Stimulated activated CD4-positive, alpha-beta T cell treated with anti-CD3 and anti-CD28 coated beads, Interleukin-1b, Interleukin-23, amount 100 ng/mL, for 24 hours (primary cell): ENCODE measurements at places on chromosomes 5 and 9.

GRCh38 chr9:2817999-2818803 lies 25.7 kb downstream of the PUM3 start:
- no peak for DNase-seq

DNA sequence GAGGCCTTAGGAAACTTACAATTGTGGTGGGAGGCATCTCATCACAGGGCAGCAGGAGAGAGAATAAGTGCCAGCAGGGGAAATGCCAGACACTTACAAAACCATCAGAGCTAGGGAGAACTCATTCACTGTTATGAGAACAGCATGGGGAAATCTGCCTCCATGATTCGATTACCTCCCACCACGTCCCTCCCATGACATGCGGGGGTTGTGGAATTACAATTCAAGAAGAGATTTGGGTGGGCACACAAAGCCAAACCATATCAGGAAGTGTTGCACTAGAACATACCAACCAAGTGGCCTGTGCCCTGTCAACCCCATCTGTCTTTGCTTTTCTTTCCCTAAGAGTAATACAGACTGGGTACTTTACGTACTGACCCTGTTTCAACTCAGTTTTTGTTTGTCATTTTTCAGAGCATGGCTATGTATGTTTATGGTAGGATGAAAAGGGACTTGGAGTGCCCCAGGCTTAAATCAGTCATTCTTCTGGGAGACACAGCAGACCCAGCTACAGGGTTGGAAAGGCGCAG lies 58.3 kb upstream of the TGFBR1 start:
- DNase-seq: no peak

GRCh38 chr5:98975682-98976407 lies 47.0 kb upstream of the CHD1 start:
- DNase-seq: no peak

DNA sequence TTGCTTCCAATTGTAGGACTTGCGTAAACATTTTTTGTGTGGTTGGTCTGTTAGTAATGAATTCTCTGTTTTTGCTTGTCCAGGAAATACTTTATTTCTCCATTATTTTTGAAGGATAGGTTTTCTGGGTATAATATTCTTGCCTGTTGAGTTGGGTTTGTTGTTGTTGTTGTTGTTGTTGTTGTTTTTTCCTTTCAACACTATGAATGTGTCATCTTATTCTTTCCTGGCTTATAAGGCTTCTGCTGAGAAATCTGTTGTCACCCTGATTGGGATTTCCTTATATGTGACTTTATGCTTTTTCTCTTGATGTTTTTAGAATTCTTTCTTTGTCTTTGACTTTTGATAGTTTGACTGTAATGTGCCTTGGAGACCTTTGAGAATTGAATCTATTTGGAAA lies 39.8 kb downstream of the SLF1 start:
- no peak for DNase-seq

GRCh38 chr5:154776167-154776566 lies 21.0 kb downstream of the LARP1 start:
- DNase-seq: no peak

DNA sequence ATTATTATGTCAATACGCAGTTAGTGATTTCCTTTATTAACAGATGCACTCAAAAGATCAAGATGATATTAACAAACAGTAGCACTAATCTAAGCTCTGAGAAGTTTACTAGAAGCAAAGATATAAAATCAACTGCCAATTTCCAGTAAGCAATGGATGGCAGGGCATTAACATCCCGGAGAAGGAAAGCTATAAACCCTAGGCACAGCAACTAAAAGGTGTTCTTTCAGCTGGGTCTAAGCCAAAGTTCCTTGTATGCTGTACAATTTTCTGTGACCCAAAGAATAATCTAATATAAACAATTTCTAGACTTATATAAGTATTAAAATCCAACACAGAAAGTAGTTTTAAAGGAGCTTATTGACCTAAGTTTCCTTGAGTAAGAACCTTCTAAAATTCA lies 39.4 kb downstream of the PJA2 start:
- no peak for DNase-seq

DNA sequence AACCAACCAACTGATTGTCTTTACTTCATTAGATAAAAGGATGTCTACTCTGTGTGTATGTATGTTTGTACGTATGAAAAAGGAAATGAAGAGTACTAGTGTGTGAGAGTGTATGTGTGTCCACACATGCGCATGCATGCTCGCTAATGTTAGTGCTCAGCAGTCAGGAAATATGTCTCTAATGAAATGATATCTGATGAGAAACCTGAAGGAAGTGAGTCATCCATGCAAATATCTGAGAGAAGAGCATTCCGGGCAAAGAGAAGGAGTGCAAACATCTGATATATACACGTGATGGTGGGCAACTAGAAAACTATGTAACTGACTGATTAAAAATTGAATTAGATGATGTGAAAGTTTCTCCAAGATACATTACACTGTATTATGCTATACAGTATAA lies 29.6 kb upstream of the UGCG start:
- DNase-seq: no peak

DNA sequence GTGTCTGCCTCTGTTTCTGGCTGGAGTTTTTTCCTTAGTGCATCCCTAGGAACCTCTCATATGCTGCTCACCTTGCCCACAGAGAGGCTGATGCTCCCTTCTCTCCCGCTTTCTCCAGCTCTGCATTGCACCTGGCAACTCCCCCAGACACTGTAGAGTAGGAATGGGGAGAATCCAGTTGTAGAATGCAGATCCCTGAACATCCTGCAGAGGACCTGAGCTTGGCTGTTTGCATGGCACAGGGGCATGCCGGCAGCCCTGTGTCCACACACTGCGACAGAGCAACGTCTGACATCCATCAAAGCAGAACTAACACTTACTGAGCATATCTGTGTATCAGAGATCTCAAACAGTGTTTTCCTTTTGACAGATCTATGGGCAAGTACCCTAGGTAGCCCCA lies 19.9 kb downstream of the IDNK start:
- no peak for DNase-seq

DNA sequence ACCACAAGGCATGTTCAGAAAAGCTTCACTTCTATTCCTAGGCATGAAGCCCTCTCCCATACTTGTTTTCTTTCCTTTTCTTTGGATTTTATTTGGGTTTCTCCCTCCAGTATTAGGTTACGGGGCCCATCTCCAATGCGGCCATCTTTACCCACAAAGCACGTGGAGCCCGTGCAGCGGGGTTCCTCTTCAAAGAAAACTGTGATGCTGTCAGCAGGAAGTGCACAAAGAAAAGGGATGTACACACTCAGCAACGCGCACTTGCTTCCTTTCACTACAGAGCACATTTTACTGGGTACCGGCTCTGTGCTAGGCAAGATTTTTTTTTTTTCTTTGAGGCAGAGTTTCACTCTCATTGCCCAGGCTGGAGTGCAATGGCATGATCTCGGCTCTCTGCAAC lies 106.6 kb downstream of the COL23A1 start:
- no peak for DNase-seq

GRCh38 chr5:34047774-34048572 lies 5.0 kb upstream of the C1QTNF3 start:
- no peak for DNase-seq

- no peak for DNase-seq
These were observed 25.2 kb upstream of the ENTREP1 start for GRCh38 chr9:69299826-69300225.

- DNase-seq: no peak
These were observed 217.7 kb downstream of the DEPDC1B start for GRCh38 chr5:60482301-60482700.
